ENCODE measurements at places on chromosomes 5 and 9.

- no peak for DNase-seq
Measured at GRCh38 chr5:116442095-116442534, 132.5 kb downstream of the SEMA6A start.

- no peak for DNase-seq
Measured at GRCh38 chr9:90966480-90967144, 165.0 kb downstream of the SYK start.

GRCh38 chr9:90680534-90680933 lies 37.9 kb upstream of the DIRAS2 start:
- DNase-seq = no peak

DNA sequence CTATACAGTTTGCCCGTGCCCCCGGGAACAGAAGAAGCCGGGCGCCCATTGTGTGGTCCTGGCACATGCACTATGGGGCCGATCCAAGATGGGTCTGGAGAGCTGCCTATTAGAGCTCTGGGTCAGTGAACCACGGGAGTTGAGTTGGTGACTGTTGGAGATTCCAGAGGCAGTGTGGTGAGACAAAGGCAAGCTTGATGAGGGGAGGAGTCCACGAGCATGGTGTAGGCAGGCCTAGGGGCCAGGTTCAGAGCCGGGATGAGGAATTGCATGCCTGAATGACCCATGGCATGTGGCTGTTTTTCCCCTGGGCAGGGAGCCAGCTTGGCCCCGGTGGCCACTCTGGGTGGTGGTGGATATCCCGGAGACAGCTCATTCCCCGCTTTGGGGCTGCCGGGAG lies 84.4 kb upstream of the STC2 start:
- no peak for DNase-seq

GRCh38 chr9:136799854-136800657 lies 3.9 kb downstream of the CCDC183 start:
- DNase-seq = peak; percentile 44

DNA sequence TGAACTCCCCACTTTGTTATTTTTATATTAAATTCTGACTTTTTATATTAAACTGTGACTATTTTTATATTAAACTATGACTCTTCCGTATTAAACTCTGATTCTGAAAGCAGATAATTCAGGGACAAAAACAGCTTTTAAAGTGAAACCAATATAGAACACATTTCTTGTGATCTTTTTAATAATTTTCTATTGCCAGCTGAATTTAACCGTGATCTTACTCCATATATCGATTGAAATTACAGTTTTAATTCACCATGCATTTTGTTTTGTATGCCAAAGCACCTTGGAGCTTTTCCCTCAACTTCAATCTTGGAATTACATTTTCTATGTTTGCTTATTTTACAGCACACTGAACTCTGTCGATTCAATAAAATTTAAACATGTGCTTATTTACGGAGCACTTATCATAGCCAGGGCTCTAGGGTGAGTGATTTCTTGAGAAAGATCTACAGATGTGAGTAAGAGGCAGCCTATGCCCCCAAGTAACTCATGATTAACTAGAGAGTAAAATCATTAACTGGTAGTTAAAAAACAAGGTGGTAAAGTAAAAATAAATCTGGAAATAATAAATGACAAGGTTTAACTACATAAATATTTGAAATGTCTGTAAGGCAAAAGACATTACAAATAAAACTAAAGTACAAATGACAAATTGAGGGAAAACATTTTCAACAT lies 72.9 kb upstream of the ALDH1B1 start:
- DNase-seq = no peak

- DNase-seq = no peak
Measured at GRCh38 chr9:88322906-88323566, 65.2 kb upstream of the SPIN1 start.

DNA sequence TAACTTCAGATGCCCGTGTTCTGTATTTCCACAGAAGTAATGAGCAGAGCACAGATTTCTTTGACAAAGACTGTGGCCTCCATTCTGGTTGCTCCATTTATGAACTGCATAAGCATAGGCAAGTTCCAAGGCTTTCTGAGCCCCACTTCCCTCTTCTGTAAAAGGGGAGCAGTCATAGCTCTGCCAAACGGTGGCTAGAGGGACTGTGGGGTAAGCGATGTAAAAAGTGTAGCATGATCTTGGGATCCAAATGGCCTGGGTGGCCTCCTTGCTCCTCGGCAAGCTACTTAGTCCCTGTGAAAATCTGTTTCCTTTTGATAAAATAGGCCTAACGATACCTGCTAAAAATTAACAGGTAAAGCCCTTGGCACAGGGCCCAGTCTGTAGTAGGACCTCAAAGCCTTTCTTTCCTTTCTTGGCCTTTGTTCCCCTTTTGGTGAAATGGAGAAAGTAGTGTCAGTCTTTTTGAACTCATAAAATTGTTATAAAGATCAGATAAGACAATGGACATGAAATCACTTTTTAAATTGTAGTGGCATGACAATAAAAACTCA lies 646.6 kb downstream of the ACTL7B start:
- DNase-seq = no peak

GRCh38 chr5:36661456-36662220 lies 55.2 kb downstream of the SLC1A3 start:
- no peak for DNase-seq

DNA sequence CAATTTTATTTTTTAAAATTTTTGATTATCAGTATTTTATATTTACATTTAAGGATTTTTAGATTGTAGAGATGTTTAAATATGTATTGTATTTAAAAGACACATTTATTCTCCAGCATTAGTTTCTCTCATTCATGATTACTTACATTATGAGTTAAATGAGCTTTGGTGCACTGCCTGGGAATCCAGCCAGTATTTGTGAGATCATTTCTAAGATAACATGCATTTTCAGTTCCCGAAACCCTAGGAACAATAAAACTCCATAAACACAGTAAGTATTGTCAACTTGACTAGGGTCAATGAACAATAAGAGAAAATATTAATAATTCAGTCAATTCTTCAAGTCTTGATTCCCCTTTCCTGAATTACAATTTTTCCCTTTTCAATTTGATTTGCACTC lies 403.3 kb downstream of the PLK2 start:
- DNase-seq = no peak

GRCh38 chr9:128275198-128276007 lies at the start of gene GOLGA2:
Gene GOLGA2, minus strand, starts transcription at chr9:128276007. Its CDS starts 31 bp downstream, at chr9:128275976.
- DNase-seq = peak; percentile 17

DNA sequence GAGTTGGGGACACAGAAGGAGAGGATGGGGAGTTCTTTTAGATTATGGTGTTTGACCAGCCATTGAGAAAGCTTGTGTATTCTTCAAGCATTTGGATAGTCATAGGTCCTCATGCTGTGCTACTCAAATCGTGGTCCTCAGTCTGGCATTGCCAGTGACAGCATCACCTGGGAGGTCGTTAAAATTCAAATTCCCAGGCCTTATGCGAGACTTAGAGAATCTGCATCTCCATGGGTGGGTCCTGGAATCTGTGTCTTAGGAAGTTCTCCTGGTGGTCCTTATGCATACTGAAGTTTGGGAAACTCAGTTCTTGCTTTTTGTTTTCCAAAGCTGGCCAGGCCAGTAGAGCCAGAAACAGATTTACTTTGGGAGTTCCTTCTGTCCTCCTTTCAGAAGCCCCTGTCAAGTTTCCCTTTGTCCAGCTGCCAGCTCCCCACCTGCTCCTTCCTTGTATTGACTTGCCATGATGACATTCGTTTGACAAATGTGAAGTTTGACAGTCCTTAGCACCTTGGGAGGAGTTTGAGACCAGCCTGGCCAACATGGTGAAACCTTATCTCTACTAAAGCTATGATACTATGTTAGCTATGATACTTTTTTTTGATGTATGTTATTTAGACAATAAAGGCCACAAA lies 95.6 kb downstream of the PALM2AKAP2 start:
- no peak for DNase-seq

DNA sequence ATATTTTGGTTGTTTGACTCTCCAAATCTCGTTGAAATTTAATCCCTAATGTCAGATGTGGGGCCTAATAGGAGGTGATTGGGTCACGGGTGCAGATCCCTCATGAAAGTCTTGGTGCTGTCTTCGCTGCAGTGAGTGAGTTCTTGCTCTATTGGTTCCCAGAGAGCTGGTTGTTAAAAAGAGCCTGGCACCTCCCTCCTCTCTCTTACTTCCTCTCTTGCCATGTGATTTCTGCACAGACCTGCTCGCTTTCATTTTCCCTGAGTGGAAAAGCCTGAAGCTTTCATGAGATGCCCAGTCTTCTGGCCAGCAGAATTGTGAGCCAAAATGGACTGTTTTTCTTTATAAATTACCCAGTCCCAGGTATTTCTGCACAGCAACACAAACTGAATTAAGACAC lies 221.6 kb downstream of the MAT2B start:
- DNase-seq = peak; percentile 20

- no peak for DNase-seq
Measured at GRCh38 chr5:107320846-107321245, 349.9 kb downstream of the EFNA5 start.

DNA sequence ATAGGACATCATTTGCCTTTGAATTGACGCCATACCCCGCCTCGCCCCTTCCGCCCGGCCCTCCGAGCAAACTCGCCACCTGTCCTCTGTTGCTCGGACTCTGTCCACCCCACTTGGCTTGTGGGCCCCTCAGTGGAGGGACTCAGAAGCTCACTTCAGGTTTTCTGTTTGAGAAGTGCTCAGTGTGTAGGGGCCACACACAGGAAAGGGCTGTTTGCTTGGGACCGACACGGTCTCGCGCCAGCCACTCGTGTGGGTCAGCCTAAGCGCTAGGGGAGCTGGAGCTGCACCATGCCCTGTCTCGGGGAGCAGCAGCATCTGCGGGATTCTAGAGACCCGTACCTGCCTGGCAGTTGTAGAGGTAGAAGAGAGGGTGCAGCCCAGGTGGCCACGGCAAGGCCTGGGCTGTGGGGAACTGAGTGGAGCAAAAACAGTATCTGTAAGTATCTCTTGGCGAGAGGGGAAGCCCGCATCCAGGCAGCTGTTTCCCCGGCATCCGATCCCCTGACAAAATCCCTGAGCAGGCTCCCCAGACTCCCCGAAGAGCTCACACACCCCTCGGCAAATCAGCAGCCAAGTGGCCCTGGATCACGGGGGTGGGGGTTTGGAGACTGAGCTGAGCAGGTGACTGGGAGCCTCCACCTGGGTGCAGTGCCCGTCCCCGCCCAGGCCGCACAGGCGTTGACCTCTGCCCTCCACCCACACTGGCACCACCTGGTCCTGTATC lies 52.2 kb downstream of the COL5A1 start:
- DNase-seq = no peak

DNA sequence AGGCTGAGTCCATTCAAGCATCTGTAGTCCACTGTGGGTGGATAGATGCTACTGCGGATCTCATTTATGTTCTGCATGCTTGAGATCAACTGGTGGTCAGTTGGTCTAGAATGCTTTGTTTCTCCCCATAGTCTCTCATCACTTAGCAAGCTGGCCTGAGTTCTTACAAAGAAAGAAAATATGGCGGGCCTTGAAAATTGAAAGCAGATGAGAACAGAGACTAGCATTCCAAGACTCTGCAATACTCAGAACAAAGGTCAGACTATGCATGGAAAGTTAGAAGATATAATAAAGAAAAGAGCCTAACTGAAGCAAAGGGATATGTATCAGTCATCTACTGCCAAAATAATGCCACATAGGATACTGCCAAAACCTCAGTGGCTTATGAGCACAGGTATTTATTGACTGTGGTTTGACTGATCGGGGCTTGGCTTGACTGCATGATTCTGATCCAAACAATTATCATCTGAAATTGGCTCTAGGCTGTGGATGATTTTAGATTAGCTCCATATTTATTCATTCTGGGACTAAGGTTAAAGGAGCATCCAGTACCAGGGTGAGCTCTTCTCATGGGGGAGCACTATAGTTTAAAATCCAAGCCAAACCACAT lies 258.9 kb downstream of the TAF11L14 start:
- DNase-seq = no peak

GRCh38 chr9:71830153-71830552 lies 61.8 kb upstream of the CEMIP2 start:
- DNase-seq = no peak

DNA sequence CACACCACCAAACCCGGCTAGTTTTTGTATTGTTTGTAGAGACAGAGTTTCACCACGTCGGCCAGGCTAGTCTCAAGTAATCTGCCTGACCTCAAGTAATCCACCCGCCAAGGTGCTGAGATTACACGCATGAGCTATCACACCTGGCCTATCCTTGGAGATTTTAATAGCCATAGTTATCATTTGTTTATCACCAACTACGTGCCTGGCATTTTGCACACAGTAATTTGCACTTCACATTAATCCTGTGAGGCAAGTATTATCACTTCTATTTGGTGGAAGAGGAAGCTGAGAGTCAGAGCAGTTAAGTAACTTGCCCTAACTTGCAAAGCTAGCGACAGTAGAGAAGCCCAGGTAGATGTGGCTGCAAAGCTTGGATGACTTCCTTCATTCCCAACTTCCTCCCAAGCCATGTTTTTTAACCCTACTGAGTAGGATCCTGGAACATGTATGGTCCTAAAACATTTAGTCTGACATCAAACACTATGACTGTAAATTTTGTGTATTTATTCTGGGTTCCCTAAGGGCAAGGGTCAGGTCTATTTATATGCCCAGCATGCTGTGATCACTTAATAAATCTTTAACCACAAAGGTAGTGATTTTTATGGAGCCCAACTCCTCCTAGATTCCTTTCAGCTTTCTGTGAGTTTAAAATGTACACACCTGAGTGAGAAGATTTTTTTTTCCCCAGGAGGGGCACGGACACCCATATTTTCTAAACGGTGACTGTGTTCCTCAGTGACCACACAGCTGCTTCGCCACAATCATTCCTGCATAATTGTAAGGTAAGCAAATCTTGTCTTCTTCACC lies 100.2 kb upstream of the RAI14 start:
- no peak for DNase-seq

GRCh38 chr5:32507738-32508434 lies 63.3 kb upstream of the ZFR start:
- no peak for DNase-seq

DNA sequence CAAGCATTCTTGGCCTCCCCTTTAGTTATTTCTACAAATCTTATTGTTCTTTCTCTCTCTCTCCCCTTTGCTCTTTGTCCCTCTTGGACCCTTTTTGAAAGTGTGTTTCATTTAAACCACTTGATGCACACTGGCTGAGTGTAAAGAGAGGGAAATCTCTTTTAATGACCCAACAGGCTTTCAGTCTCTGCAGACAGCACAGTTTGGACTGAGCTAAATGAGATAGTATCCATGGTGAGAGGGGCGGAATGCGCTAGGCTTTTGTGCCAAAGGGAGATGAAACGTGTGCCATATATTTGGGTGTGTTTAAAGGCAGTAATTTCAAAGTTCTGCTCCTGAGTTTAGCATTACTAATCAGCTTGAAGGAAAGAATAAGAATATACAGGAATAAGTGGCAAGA lies 184.9 kb downstream of the PCSK1 start:
- DNase-seq = no peak

DNA sequence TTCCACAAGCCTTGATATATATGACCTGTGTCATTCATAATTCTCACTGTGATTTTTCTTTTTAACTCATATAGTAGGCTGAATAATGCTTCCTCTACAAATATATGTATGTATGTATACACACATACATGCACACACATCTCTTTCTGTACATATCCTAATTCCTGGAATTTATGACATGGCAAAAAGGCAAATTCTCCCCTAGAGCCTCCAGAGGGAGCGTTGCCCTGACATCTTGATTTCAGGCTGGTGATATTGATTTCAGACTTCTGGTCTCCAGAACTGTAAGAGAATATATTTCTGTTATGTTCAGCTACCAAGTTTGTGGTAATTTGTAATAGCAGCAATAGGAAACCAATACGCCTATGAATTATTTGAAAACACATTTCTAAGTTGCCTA lies 166.6 kb upstream of the GAS1 start:
- DNase-seq = no peak

Data from stimulated activated naive B cell treated with anti-CD40 and anti-IgM and Interleukin-4, amounts not matched to agents 10 μg/mL and 1 μg/mL and 100 μg/mL, for 72 hours (primary cell).